ENCODE measurements at places on chromosomes 11 and 22. TPM values are rescaled to one million over a fixed set of nuclear protein-coding genes. Genes with fewer than 3 reads are reported as not detected.

The RAB3IL1 gene
- polyA plus RNA-seq = 17.6 TPM

The ACAD8 gene
- 18.9 TPM for polyA plus RNA-seq

The TSPO gene
- polyA plus RNA-seq = 115 TPM

The MPPED2 gene
- polyA plus RNA-seq = 0.80 TPM

The FGF4 gene
- not detected for polyA plus RNA-seq

The CARD18 gene
- polyA plus RNA-seq = not detected

The NPAS4 gene
- polyA plus RNA-seq = 0.22 TPM

The ENTHD1 gene
- 0.10 TPM for polyA plus RNA-seq

The GAL3ST3 gene
- polyA plus RNA-seq = 0.03 TPM

The ROBO4 gene
- polyA plus RNA-seq = 53.2 TPM

The C11orf71 gene
- 12.1 TPM for polyA plus RNA-seq

The ZBTB16 gene
- polyA plus RNA-seq = 1.5 TPM

The PAX6 gene
- 0.02 TPM for polyA plus RNA-seq

The SWAP70 gene
- polyA plus RNA-seq = 55.0 TPM

The PPP6R3 gene
- polyA plus RNA-seq = 23.9 TPM

All from spleen (tissue), 13 donors.